HuH-7 (cell line): ENCODE measurements at places on chromosomes 3 and 15.

DNA sequence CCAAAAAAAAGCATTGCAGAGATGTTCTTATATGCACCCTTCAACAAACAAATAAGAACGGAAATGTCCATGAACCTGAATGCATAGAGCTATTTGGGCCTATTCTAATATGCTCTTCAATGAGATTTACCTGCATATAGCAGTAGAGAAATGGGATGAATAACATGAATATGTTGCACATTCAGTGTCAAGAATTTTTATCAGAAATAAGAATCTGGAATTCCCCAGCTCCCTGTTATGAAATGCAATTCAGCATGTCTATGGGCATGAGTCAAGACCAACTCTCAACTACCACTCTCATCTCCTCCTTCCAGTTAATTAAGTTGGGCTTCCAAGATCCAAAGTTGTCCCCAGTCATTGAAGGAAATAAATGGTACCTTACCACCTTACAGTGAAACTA is 133.7 kb upstream of the ALCAM start:
- no peak for DNase-seq

GRCh38 chr3:134255404-134255803 is 4.7 kb upstream of the RYK start:
- no peak for DNase-seq

DNA sequence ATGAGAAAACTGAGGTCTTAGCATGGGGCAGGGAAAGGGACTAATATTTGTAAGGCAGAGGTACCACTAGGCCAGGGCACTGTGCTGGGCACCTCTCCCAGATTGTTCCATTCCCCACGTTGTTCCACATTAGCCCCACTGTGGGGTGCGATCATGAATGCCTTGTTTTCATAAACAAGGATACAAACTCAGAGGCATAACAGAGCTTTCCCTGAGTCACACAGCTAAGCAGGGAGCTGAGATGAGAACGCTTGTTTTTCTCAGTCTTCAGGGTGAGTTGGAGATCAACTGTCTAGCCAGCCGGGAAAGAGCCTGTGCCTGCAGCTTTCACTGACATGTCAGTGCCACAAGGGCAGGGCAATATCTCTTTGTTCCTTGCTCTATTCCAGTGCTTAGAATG is 47.9 kb upstream of the ITGA11 start:
- no peak for DNase-seq

GRCh38 chr3:183439515-183439914 is 11.1 kb upstream of the MCF2L2 start:
- no peak for DNase-seq

DNA sequence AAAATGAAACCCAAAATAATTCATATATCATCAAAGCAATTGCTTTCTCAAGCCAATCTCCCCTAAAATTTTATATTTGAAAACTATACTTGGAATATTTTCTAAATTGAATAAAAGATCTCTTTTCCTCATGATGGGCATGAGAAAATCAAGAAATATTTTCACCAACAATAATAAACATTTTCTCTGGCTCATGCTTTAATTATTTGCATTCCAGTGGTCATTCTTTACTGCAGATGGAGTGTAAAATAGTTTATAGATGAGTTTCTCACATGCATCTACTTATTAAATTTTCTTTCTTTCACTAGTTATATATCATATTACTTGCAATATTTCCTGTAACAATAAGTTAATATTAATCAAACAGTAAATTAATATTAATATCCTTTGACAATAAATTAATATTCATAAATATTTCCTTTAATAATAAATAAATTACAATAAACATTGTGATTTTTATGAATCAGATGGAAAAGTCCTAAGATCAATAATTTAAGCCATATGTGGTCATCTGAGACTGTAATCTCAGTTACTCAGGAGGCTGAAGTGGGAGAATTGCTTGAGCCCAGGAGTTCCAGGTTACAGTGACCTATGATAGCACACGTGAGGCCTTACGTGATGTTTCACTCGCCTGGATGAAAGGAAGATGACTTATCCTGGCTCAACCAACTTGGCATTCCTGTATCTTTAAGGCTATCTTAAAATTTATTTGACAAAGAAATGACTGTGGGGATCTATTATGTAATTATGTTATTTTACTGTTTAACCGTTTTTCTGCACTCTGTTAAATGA is 958.8 kb downstream of the ZPLD1 start:
- DNase-seq = no peak

DNA sequence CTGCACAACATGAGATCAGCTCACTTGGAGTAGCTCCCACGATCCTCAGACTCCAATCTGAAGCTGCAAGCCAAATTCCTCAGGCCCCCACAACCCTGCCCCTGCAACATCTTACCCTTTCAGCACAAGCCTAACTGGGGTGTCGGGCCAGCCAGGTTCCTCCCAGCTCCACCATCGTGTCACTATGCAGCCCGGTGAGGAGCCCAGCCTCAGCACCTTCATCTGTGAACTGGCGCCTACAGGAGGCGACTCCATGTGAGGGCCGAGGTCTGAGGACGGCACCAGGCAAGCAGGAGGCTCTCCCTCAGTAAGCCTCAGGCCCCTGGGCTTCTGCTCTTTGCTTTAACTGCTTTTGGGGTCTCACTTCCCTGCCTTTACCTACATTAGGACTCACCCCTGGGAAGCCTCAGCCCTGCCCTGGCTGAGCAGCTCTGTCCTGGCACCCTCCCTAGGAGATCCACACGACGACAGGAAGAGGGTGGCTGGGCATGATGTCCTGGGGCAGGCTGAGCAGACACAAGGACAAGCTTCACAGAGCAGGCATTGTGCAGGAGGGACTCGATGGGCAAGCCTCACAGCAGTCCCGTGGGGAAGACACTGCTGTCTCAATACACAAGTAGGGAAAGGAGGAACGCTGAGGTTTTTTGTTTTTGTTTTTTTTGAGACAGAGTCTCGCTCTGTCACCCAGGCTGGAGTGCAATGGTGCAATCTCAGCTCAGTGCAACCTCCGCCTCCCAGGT is 104.6 kb downstream of the ADAMTS17 start:
- no peak for DNase-seq

DNA sequence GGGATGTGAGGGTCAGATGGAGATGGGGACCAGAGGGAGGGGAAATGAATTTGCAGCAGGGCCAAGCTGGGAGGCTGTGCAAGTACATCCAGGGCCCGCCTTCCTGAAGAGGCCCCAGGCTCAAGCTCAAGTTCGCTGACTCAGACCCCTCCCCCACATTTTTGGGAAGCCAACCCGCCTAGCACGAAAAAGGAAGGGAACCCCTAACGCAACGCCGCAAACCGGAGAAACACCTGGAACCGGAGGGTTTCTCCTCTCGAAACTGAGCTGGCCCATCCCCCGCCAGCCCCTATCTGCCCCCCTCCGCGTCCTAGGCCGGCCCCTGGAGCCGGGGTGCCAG is 624 bp downstream of the AP3B2 start:
- DNase-seq = no peak

DNA sequence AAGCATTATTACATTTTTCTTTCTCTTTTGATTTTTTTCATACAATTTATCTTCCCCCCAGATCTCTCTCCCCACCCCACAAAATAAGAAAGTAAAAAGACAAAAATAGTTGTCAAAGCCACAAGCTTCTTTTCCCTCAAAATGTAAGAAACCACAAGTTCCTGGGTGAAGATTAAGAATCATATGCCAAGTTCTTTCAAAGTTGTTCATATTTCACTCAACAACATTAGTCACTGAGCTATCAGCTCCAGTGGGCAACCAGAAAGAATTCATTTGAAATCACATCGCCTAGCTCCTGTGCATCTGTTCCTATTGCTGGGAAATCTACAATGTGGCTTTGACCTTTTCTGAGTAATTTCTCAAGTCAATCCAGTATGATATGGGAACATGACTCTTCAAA is 681.6 kb upstream of the ARPP21 start:
- no peak for DNase-seq

DNA sequence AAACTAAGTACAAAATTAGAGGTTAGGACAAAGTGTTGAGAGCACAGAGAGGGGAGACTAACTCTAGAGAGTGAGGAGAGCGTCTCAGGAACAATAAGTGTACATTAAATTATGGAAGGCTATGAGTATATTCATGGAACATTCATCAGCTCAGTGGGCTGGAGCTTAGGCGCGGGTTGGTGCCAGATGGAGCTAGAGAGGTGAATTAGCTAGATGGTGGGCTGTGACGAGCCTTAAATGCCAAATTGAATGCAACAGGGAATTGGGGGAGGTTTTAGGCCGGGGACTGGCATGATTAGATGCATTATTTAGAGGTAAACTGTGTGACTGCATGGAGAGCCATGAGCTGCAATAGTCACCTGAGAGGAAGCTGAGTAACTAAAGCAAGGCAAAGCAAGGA is 97.1 kb downstream of the TMEM108 start:
- no peak for DNase-seq

GRCh38 chr15:73944161-73945129 is 18.2 kb downstream of the LOXL1 start:
- no peak for DNase-seq

DNA sequence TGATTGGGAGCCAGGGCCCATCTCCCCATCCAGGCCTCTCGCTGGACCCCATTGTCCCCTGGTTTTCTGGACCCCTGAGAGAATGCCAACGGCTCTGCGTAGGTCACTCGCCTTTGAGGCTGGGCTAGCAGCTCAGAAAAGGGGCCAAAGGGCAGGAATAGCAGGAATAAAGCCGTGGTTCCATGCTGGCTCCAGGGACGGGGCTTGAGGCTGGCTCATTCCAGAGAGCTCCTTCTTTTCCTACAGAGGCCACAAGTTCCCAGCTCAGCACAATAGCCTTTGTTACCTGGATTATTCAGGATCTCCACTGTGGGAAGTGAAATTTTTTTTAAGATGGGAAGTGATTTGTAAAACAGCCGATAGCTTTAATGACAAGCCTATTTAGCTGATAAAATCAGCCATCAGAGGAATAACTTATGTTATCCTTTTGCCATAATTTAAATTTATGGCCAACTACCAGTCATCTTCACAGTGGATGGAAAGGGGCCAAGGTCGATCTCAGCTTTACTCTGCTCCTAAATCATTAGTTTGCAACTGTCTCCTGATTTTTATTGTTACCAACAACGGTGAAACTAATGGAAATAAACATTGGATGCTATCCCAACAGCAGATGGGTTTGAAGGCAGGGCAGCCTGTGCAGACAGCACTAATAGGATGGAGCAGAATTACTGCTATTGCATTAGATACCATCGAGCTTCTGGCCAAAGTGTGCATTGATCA is 124.3 kb downstream of the TMEM266 start:
- DNase-seq = no peak

DNA sequence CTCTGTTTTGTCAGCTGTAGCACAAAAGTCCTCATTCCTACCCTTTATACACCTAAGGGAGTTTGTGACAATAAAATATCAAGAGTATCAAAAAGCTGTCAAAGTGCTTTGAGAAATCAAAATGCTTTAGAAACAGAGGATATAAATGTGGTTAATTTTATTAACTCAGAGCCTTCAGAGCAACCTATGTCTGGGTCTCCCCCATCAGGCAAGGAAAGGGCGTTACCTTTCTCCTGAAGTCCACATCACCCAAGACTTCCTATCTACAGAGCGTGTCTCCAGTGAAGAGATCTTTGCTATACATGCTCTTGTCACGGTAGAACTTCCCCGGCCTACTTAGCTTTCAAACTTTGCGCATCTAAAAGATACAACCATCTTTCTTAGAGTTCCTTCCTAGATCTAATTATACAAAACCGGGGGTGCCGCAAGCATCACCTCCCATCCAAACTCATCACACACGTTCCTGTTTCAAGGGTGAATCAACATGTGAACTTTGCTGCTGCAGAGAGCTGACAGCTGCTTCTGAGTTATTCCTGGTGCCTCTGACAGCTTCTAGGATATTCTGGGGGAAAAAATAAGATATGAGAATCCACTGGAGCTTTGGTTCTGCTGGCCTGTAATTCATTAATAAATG is 93.0 kb downstream of the RARB start:
- no peak for DNase-seq

GRCh38 chr15:62392376-62392775 is 227.3 kb upstream of the C2CD4B start:
- peak; percentile 67 for DNase-seq

DNA sequence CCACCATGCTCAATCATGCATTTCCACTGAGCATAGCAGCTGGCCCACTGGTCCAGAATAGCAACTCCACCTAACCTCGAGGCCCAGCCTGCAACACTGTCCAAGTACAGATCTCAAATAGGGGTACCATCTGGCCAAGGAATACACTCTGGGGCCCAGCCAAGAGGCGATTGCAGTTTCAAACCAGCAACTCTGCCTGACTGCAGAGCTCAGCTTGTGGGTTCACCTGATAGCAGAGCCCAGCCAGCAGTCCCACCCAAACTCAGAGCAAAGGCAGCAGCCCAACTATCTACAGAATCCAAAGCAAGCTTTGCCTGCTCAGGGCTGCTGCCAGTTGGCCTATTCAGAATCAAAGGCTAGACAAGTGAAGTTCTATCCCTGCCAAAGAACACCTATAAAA is 30.5 kb downstream of the POLQ start:
- no peak for DNase-seq

DNA sequence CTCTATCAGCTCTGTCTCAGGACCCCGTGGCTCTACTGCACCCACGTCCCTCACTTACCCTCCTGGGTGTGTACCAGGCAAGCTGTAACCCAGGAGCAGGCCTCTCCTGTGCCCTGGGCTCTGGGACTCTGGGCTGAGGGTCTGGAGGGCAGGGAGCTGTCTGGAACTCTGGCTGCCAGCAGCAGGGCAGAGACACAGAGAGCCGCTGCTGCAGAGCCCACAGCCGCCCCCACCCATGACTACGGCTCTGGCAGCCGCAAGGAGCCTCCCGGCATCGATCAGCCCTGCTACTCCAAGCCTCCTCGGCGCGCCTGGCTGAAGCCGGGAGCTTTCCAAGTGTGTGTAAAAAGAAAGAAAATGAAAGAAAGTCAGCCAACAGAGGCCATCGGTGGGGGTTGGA is 103.7 kb upstream of the ATP2B2 start:
- no peak for DNase-seq

GRCh38 chr3:98705694-98706093 is 57.4 kb upstream of the ST3GAL6 start:
- no peak for DNase-seq

GRCh38 chr3:112048911-112049310 is 14.4 kb downstream of the TMPRSS7 start:
- no peak for DNase-seq

DNA sequence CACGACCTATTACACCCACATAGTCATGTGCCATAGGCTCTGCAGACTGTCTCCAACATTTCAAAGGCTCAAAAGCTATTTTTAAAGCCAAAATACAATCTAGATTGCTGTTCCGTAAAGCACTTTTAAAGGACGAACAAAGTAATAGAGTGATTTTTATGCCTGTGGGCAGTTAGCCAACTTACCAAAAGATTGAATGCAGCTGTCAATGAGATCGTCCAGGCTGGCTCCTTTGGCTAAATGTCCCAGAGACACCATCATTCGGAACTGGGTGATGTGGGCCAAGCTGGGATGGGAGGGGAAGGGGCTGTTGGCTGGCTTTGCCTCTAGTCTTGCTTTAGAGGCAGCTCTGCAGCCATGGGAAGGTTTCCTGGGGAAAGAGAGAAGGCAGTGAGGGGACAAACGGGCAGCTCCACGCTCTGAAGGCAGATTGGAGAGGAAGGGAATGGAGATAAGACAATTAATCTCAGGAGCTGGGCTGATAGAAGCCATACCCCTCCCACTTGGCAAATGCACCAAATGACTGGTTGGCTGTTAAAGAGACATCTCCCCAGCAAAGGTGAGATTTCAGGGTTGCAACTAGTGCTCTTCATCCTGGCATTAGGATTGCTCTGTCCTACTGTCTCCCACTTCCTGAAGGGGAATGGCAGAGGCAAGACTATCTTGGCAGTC is 4.8 kb downstream of the RASGRP1 start:
- DNase-seq = no peak
